T-helper 2 cell (primary cell): ENCODE measurements at places on chromosomes 5 and 9.
A peak's percentile ranks its signal among the peaks of the same experiment; 100 is the strongest.

GRCh38 chr5:111769541-111769940, 12.5 kb upstream of the NREP start:
- DNase-seq: no peak

GRCh38 chr5:131260895-131261294, 3.0 kb upstream of the CDC42SE2 start:
- DNase-seq: no peak

GRCh38 chr5:109911731-109912130, 222.0 kb downstream of the MAN2A1 start:
- no peak for DNase-seq

DNA sequence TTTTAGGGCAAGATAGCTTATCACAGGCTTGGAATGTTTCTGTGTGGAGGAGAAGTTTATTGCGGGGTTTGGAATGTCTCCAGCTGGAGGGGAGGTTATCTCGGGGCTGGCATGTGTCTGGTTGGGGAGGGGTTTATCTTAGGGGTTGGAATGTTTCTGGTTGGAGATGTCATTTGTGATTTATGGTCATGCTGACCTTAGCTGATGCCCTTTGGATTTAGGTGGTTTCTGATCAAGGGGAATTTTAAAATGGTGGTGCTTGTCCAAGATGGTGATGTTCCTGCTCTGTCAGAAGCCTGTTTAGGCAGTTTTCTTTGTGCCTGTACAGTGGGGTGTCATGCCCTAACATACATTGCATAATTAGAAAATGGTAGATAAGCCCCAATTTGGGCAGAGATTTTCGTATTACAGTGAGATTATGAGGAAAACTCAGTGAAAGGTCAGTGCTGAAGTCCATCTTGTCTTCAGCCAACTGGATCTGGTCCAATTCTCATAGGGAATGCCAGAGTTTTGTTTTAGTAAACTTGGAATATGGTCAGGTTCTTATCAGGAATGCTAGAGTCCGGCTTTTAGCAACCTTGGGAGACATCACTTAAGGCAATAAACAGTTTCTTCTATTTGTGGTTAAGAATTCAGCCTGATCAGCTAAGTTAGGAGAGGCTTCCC, 14.3 kb downstream of the CDK20 start:
- DNase-seq: no peak

- DNase-seq: no peak
Measured at GRCh38 chr5:139954022-139954421, 89.1 kb downstream of the NRG2 start.

- no peak for DNase-seq
Measured at GRCh38 chr5:109105631-109106267, 304.0 kb downstream of the PJA2 start.

DNA sequence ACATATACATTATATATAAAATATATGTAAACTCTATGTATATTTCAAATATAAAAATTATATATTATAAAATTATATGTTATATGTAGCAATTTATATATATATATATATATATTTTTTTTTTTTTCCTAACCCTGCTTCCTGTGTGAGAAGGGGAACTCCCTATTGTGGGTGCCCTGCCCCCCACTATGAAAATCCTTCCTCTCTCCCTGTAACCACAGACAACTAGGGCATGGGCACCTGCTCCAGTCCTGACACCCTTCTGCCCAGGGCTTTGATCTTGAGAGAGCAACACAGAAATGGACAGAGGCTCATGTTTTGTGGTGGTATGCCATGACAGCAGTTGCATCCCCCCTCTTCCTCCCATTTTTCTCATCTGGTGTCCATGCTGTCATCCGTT, 148.7 kb upstream of the IL12B start:
- no peak for DNase-seq

- no peak for DNase-seq
Measured at GRCh38 chr9:13967011-13967410, 346.9 kb downstream of the NFIB start.

DNA sequence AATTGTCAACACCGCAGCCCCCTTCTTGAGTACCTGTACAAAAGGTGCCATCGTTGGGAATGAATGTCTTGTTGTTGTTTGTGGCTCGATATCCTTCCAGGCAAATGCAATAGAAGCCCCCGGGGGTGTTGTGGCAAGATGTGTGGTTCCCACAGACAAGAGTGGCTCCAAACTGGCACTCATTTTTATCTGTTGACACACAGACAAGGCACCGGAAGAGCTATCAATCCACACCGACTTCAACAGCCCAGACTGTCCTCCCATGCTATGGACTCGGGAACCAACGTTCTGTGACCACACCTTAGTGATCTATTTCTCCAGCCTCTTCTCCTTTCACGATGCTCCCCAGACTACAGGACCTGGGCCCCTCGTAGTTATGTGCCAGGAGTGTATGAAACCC, 25.9 kb downstream of the SUSD1 start:
- no peak for DNase-seq

GRCh38 chr9:131181091-131181681, 55.8 kb downstream of the NUP214 start:
- DNase-seq: no peak

DNA sequence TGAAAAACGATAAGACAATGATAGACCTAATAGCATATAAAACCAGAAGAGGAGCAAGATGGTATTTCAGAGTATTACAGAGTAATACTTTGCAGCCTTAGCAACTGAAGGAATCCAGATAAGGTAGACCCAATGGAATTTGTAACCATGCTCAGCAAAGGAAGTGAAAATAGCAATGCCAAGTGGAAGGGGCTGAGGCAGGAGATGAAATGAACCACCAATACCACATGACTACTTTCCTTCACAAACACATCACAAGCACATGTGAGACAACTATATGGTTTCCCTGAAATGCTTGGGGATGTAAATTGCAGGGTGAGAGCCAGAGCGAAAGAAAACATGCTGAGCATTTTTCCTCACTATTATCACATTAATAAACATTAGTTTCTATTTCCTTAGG, 79.8 kb upstream of the MELK start:
- DNase-seq: peak; percentile 55

DNA sequence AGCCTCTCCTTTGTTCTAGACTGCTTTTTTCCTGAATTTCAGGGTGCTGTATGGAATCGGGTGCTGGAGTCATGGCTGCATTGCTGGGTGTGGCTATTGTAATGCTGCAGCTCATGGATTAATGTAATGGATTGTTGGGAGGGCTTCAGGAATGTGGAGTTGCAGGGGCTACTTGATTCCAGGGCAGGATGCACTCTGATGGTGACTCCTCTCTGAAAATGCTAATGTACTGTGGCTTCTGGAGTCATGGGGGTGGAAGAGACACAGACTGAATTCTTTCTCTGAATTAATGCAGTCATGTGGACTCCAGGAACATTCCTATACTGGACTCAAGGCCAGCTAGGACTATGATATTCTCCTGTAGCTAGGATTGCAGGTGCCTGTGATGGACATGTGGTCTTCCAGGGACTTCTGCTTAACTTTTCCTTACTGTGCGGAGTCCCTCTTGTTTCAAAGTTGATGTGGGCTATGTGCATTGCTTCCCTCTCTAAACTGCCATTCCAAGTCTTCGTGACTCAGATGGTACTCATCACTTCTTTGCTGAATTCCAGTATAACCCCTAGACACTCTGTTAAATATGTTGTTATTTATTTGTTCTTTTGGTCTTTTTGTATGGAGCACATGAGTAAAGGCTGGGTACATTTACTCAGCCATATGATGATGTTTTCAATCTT, 396.2 kb downstream of the KCTD16 start:
- no peak for DNase-seq

DNA sequence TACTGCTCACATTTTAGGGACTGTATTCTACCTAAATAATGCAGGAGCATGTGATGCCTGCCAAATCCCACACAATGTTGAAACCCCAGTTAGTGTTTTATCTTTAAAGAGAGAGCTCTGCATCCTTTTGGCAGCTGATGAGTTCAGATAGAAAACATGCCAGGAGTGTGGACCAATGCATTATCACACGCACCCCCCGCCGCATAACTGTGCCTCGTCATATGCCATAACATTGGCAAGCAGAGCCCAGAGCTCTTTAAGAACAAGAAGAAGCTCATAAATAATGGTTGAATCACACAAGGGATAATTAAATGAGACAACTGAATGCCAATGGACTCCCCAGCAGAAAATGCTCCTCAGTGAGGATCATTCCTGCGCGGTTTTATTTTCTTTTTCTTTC, 52.8 kb upstream of the RORB start:
- no peak for DNase-seq

DNA sequence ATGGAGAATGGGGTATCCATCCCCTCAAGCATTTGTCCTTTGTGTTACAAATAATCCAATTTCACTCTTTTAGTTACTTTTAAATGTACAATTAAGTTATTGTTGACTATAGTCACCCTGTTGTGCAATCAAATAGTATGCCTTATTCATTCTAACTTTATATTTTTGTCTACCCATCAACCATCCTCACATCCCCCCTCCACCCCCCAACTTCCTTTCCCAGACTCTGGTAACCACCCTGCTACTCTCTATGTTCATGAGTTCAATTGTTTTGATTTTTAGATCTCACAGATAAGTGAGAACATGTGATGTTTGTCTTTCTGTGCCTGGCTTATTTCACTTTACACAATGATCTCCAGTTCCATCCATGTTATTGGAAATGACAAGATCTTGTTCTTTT, 15.4 kb upstream of the RANBP17 start:
- no peak for DNase-seq

DNA sequence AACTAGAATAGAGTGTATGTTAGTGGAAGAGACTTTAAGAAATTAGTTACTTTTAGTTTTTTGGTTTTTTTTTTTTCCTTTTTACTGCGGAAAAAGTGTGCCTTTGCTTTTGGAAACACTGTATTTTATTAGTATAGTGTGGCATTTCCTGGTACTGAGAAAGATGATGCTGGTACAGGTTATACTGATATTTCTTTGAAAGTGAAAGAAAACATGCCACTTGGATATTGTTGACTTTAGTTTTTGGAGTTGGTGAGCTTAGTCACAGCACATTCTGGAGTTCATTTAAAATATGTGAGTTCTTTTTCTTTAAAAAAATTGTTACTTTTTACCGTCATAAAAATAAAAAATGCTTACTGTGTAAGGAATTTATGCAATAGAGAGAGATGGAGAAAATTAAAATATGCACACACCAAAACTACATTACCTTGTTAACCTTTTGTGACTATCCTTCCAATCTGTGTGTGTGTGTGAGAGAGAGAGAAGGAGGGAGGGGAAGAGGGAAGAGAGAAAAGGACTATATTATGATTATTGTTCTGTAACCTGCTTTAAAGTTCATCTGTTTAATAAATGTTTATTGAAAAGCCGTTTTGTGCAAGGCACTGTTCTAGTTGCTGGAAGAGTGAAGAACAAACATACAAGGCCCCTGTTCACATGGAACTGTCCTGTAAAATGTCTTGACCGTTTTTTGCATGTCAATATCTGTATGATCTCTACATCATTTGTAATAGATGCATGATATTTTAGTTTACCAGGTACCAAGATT, 1.9 kb downstream of the UGCG start:
- peak; percentile 44 for DNase-seq

GRCh38 chr9:89474939-89475338, 23.0 kb downstream of the SEMA4D start:
- no peak for DNase-seq

GRCh38 chr9:132008184-132008803, 71.4 kb downstream of the MED27 start:
- no peak for DNase-seq

DNA sequence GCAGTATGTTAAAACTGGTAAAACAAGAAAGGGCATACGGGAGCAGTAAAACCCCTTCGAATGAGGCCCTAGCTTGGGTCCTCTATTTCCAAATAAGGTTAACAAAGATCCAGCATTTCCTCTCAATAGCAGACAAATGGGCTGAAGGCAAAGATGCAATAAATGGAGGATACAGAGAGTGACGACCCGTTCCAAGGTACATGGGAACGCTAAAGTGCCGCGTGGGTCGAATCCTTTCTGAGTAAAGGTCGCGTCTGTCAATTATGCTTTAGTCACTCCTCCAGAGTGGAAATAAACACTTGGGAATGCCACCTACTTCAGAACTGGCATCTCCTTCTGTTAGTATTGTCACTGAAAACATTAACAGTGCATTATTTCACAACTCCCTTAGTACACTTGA, 24.7 kb downstream of the ARL15 start:
- DNase-seq: no peak

DNA sequence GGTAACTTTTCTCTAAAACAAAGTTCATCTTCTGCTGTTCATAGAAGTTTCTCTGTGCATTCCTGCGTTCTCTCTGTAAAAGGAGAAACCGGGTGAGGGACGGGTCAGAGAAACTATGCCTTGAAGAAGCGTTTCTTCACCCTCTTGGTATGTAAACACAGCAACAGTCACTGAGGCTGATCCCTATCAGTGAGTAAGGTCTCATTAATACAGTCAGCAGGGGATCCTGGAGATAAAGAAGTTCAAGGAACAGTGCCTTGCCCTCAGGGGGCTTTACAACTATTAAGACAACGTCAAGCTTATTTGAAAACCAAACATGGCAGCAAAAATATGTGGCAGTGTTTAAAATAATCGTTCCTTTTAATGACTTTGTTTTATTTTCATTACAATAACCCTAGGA, 202.9 kb upstream of the IL12B start:
- DNase-seq: no peak

DNA sequence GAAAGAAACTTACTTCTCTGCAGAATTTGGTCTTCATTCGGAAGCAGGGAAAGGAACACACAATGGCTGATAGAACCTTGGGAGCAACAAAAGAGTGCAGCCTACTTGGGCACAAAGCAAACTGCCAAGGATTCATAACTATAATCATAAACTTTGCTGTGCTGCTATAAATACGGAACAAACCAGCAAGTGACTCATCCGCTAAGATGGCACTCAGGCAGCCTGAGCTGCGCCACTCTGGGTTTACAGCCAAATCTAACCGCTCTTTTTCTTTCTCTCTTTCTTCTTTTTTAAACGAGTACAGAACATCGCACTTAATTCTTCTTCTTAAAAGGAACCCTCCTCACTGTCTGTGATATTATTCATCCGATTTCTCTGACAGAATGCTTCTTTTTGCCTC, 81.1 kb downstream of the PTPN3 start:
- no peak for DNase-seq

- DNase-seq: no peak
Measured at GRCh38 chr5:148343603-148344487, 8.5 kb downstream of the SPINK9 start.

DNA sequence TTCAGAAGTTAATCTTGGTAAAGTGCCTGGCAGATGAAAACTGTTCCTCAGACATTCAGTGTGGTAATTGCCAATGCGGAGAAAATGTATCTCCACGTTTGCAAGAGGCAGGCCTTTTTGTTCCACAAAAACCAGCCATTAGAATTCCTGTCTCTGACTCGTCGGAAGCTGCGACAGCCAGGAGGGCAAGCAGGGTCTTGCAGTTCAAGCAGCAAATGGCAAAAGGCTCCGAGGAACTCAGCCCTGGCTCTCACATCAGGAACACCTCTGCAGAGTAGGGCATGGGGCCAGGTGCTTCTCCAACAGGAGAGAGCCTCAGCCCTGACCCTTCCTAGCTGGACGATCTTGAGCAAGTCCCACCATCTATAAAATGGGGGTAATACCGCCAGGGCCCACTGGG, 69.0 kb upstream of the CPLX2 start:
- DNase-seq: no peak

- DNase-seq: no peak
Measured at GRCh38 chr5:168991311-168991710, 309.6 kb downstream of the SLIT3 start.

- DNase-seq: no peak
Measured at GRCh38 chr5:179181988-179182387, 121.8 kb downstream of the ZNF354C start.
